ENCODE measurements at places on chromosomes 11 and 22. TPM values are rescaled to one million over a fixed set of nuclear protein-coding genes. Genes with fewer than 3 reads are reported as not detected.
A peak's percentile ranks its signal among the peaks of the same experiment; 100 is the strongest.

DNA sequence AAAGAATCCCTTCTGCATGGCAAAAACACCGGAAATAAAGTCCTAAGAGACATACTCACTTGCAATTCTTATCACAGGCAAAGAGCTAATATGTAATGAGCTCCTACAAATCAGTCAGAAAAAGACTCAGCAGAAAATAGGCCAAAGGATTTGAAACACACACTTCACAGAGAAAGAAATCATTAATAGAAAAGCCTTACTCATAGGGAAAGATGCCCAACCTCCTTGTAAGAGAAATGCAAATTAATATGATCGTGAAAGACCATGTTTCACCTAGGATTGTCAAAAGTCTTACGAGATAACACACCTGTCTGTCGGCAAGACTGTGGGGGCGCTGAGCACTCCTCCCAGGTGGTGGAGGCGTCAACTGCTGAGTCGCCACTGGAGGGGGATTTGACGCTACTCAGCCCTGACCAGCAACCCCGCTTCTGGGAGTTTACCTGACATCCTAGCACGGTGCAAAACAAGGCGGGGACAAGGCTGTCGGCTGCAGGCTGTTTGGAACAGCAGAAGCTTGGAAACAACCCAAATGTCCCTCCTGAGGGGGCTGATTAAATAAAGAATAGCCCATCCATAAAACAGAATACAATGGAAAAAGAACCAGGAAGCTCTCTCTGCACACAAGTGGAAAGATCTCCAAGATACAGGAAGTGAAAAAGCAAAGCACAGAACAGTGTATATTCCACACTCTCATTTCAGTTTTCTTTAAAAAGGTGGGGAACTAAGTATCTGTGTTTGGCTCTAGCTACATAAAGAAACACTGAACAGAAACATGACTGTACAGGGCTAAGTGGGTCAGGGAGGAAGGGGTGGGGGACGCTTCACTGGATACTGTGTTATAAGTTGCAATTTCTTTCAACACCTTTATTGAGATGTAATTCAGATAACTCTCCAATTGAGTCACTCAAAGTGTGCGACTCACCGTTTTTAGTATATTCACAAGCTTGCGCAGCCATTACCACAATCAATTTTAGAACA lies 11.5 kb downstream of the CSNK1E start:
- no peak for DNase-seq

DNA sequence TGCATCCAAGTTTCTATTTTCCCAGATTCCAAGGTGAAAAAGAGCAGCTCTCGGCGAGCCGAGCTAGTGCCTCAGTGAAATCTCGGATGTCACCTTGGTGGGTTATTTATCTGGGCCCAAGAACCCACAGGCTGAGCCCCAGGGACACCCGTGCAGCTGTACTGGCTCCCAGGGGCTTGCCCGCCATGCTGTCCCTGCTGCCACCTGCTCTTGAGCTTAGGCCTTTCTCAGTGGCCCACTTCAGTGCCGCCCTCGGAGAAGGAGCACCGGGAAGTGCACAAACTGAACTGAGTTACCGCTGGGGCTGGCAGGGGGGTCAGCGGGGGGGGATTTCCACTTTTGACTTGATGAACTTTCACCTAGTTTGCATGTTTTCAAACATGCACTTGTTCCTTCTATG lies 27.9 kb downstream of the CPT1A start:
- DNase-seq: no peak

DNA sequence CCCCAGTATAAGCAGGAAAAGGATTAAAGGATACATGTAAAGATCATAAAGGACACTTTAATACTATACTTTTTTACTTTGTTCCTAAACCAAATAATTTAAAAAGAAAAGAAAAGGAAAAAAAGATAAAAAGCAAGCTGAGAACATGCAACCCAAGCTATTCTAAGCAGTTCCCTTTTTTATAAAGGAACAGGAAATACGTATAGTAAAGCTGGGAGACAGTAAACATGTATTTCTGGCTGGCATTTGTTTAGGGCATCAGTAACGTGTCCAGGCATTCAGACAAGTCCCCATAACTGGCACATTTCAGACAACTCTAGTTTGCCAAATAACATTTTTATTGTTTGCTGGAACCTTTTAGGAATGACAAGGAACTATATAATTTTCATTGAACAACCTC lies 24.9 kb downstream of the BCO2 start:
- no peak for DNase-seq

- DNase-seq: peak; percentile 26
Measured at GRCh38 chr11:134207538-134208239, 16.1 kb downstream of the NCAPD3 start.

CRACR2B gene
- 5.0 TPM for total RNA-seq

Data from NCI-H460 (cell line).